GM18507 (cell line): ENCODE measurements at places on chromosomes 12 and 14.

GRCh38 chr14:105891631-105892452, 365.5 kb downstream of the TMEM121 start:
- DNase-seq = no peak

- DNase-seq = no peak
Observed at GRCh38 chr12:76470028-76470939, 89.3 kb downstream of the OSBPL8 start.

DNA sequence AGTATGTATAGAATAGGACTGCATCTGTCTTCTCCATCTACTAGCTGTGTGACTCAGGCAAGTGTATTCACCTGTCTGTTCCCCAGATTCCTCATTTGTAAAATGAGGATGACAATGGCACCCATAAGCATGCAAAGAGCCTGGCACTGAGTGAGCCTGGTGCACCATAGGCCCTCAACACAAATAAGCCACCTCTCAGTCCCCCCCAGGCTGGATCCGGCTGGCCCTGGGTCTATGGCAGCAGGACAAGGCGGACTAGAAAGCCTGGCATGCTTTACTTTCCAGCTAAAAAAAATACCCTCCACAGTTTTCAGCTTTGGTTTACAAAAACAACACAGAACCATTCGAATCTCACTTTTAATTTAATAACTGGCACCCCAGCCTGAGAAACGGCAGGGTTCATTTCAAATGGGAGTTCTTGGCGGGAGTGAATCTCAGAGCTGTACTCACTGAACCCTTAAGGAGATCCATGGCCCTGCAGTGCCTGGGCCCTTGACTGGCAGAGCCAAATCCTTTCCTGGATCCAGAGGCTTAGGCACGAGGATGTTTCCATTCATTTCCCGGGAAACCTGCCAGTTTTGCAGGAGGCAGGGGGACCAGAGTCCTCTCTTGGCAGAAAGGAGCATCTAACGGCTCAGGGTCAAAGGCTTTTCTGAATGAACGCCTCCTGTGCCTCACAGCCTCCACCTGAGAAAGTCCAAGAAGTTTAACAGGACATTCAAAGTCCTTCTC, 17.7 kb downstream of the SYNE3 start:
- DNase-seq = no peak

GRCh38 chr12:132061641-132062430, 82.3 kb downstream of the DDX51 start:
- no peak for DNase-seq

- DNase-seq = no peak
Observed at GRCh38 chr14:43568022-43568421, 939.1 kb downstream of the FSCB start.

DNA sequence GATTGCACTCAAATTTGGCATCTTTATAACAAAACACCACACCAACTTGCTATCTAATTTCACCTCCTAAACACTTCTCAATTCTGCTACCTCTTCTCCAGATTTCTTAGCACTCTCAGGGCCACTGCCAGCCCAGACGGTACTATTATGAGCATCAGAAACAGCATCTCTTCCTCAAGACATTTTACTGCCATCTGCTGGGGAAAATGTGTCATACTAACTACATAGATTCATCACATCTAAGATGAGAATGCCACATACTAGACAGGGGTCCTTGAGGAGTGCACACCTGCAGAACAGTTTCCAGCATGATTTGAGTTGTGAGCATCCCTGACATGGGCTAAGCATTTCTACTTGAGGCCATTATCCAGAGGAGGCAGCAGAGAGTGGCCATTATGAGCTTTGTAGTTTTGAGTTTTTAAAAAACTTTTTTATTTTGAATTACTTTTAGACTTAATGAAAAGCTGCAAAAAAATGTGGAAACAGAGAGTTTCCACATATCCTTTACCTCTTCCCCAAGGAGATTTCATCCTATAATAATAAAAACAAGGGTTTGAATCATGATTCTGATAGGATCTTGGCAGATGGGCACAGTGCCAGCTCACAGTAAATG, 15.1 kb upstream of the GRIP1 start:
- peak; percentile 4 for DNase-seq

GRCh38 chr12:11496157-11496851, 100.9 kb upstream of the PRB2 start:
- no peak for DNase-seq

GRCh38 chr12:53860426-53861345, 77.9 kb upstream of the HOXC13 start:
- DNase-seq = no peak

DNA sequence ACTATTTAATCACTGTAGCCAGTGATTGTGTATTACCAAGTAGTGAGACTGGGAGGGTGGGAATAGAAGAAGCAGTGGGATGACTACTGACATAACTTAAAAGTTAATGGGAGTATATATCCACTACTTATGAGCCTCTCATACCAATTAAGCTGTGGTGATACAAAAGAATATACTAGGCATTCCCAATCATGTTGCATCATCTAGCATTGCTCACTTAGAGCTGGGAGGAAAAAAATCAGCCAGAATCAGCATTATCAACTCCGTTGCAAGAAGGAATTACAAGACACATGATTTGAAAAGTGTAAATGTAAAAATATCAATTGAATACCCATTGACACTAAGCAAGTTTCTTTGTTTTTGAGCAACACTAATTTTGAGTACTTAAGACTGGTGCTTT, 745 bp upstream of the PPP1R36 start:
- no peak for DNase-seq

DNA sequence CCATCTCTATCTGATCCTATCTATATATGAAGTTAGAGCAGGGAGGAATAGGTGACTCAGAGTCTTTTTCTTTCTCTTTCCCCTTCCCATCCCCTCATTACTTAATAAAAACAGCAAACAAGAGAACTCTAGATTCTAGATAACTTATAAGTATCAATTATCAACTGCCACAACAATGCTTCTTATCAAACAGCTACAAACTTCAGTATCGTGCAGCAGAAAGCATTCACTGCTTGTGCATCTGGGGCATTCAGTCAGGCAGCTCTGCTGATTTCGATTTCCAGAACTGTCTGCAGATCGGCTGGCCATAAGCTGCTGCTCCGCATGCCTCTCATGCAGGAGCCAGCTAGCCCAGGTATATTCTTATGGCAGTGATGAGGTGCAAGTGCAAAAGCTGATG, 19.4 kb downstream of the A2ML1 start:
- DNase-seq = no peak

- no peak for DNase-seq
Observed at GRCh38 chr12:27898022-27898421, 74.5 kb downstream of the PTHLH start.

DNA sequence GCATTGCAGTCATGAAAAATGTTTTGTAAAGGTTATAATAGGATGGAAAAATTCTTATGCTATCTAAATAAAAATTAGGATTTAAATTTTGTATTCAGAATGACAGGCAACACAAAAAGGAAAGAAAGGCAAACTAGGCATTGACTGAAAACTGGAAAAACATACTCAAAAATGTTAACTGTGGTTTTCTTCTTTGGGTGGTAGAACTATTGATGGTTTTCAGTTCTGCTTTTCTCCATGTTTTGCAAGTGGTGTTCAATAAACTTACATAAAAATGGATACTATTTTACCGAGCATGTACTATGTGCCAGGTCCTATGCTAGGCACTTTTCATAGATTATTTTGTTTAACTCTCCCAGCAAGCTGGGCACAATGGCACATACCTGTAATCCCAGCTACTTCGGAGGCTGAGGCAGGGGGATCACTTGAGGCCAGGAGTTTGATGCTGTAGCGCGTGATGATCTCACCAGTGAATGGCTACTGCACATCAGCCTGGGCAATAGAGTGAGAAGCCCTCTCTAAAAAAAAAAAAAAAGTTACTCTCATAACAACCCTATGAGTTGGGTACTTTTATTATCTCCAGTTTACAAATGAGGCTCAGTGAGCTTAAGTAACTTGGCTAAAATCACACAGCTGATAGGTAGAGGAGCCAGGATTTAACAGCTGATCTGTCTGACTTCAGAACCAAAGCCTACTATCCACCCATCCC, 26.3 kb upstream of the TCP11L2 start:
- DNase-seq = peak; percentile 26

GRCh38 chr14:61099216-61099835, 118.3 kb downstream of the SLC38A6 start:
- no peak for DNase-seq
